ENCODE measurements at places on chromosomes 7 and 10.

- no peak overlapping the region for H3K4me3 ChIP-seq
- H3K27me3 ChIP-seq = no peaks in the 10 kb centered on the region
- H3K4me1 ChIP-seq = peaks cover 1% of the 10 kb centered on the region
- no peak for DNase-seq
- H3K27ac ChIP-seq = no peak overlapping the region
- no peaks in the 10 kb centered on the region for H3K36me3 ChIP-seq
These were observed 70.3 kb downstream of the LANCL2 start for GRCh38 chr7:55435466-55435865.

DNA sequence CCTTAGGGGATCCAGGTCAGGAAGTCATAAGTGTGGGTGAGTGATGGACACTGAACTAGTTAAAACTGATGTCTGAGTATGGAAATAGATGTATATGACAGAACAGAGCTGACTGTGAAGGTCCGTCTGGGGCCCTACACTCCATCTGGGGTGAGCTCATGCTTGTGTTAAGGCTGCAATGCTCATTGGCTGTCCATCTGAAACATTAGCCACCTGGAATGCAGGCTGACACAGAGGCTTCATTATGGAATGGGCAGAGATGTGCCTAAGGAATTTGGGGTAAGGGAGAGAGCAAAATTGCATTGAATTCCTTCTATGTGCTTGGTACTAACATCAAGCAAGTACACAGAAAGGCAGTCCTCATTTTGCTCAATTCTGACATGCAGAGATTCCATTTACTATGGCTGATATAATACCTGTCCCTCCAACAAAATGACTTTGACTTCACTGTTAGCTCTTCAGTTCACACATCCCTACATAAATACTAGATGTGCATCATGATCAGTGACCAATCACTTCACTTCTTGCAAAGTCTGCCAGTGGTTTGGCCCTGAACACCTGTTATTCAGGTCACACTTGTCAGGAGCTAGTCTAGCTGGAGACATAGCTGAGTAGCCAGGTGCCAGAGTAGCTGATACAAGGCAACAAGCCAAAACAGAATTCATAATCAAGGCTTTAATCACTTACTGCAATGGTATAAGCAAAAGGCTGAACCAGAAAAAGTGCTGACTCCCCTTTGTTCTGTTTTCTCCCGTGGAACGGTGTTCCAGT, 128.9 kb upstream of the VWC2 start:
- no peaks in the 10 kb centered on the region for H3K27me3 ChIP-seq
- H3K27ac ChIP-seq = no peak overlapping the region
- no peak for DNase-seq

GRCh38 chr7:21412410-21412851, 15.5 kb upstream of the SP4 start:
- H3K27ac ChIP-seq = peak overlapping the region; percentile 80
- DNase-seq = no peak
- H3K4me1 ChIP-seq = peaks cover 31% of the 10 kb centered on the region
- no peaks in the 10 kb centered on the region for H3K27me3 ChIP-seq
- H3K36me3 ChIP-seq = peaks cover 30% of the 10 kb centered on the region
- peak overlapping the region; percentile 19 for H3K4me3 ChIP-seq

DNA sequence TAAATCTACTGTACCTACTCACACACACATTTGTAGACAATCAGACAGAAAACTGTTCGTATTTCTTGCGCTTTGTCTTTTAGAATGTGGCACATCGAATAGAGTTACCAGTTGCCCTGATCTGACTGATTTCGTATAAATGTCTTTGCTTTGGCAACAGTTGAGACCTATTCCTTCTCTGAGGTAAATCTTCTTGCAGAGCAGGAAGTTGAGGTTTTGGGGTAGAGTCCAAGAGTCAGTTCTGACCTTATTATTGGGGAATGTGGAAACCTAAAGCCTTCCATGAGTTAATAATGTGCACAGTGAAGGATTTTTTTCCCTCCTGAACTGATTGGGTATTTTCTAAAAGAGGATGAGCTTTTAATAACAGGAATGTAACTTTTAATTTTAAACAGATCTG, 135.3 kb downstream of the KIAA1217 start:
- no peak overlapping the region for H3K27ac ChIP-seq
- DNase-seq = no peak

- H3K27me3 ChIP-seq = no peaks in the 10 kb centered on the region
- H3K36me3 ChIP-seq = peaks cover 1% of the 10 kb centered on the region
- H3K4me3 ChIP-seq = no peak overlapping the region
- no peak overlapping the region for H3K27ac ChIP-seq
These were observed 76.1 kb downstream of the ZNF277 start for GRCh38 chr7:112282476-112283188.

- H3K4me3 ChIP-seq = no peak overlapping the region
- no peak overlapping the region for H3K27ac ChIP-seq
- DNase-seq = no peak
- no peaks in the 10 kb centered on the region for H3K36me3 ChIP-seq
- no peaks in the 10 kb centered on the region for H3K4me1 ChIP-seq
- no peaks in the 10 kb centered on the region for H3K27me3 ChIP-seq
These were observed 1226.7 kb upstream of the LRRN3 start for GRCh38 chr7:109864230-109864629.

DNA sequence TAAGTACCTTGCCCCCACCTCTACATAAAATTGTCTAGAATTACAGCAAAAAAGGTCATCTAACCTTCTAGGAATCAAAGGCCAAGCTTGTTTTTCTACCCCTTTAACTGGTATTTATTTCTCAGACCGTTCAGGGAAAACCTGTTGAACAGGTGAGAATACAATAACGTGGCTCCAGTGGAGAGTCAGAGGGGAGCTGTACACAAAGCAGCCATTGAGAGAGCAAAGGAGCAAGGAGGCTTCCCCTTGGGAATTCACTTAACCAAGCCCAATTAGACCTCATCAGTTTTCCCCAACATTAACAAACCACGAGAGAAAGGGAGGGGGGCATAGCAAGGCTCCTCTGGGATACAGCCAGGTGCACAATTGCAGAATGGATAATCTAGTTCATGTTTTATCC, 101.9 kb downstream of the ELMO1 start:
- no peaks in the 10 kb centered on the region for H3K36me3 ChIP-seq
- peaks cover 36% of the 10 kb centered on the region for H3K4me1 ChIP-seq
- H3K27me3 ChIP-seq = no peaks in the 10 kb centered on the region

GRCh38 chr7:147276783-147277370, 1160.3 kb downstream of the CNTNAP2 start:
- no peaks in the 10 kb centered on the region for H3K27me3 ChIP-seq
- no peak overlapping the region for H3K4me3 ChIP-seq
- no peak overlapping the region for H3K27ac ChIP-seq
- H3K4me1 ChIP-seq = no peaks in the 10 kb centered on the region
- no peaks in the 10 kb centered on the region for H3K36me3 ChIP-seq

GRCh38 chr10:12195603-12196506, at the start of the genes CDC123 and NUDT5:
TSS of gene CDC123 (plus strand) at chr10:12196188. CDS start at chr10:12196246, 58 bp downstream.
TSS of gene NUDT5 (minus strand) at chr10:12195891. CDS start at chr10:12186291, 9,600 bp downstream.
- peak within 1 kb of the TSS; percentile 97 for H3K4me3 ChIP-seq
- H3K27ac ChIP-seq = peak within 1 kb of the TSS; percentile 92
- peaks cover 36% of the 10 kb centered on the region for H3K36me3 ChIP-seq
- DNase-seq = peak; percentile 93

DNA sequence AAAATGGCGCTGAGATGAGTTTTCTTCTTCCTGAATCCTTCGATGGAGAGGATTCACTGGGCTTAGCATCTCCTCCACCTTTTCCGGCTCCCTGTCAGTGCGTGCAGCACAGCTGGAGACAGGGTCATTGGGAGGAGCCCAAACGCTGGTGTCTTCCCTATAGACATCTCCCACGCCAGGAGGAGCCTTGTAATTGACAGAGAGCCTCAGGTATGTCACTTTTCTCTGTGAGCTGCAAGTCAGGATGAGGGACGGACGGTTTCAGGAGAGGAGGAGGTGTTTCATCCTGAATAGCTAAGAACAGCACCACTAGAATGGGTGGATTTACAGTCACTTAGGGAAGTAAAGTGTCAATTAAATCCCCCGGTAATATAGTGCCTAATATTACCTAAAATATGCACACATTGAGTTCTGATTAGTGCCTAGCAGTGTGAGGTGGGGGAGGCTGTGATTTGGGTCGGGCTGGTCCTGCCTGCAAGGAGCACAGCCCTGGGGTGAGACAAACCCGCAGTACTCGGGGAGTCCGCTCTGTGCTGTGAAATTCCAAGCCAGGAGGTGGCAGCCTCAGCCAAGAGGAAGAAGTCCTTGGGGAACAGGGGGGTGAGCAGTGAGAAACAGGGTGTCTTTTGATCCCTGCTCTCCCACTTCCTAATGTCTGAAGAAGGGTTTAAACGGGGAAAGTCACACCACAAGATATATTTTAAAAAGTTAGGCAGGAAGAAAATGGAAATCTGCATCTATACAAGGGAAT, 28.2 kb downstream of the IL15RA start:
- peaks cover 5% of the 10 kb centered on the region for H3K4me1 ChIP-seq
- peaks cover 13% of the 10 kb centered on the region for H3K36me3 ChIP-seq
- H3K27me3 ChIP-seq = no peaks in the 10 kb centered on the region
- no peak overlapping the region for H3K27ac ChIP-seq

GRCh38 chr10:690372-691161, 1.1 kb upstream of the DIP2C start:
- H3K27ac ChIP-seq = no peak overlapping the region
- no peaks in the 10 kb centered on the region for H3K36me3 ChIP-seq
- peak overlapping the region; percentile 9 for H3K4me3 ChIP-seq
- H3K27me3 ChIP-seq = peaks cover 48% of the 10 kb centered on the region
- peaks cover 7% of the 10 kb centered on the region for H3K4me1 ChIP-seq

- H3K36me3 ChIP-seq = no peaks in the 10 kb centered on the region
- DNase-seq = no peak
- H3K27ac ChIP-seq = no peak overlapping the region
- no peaks in the 10 kb centered on the region for H3K4me1 ChIP-seq
- H3K27me3 ChIP-seq = no peaks in the 10 kb centered on the region
These were observed 109.6 kb downstream of the KIAA1217 start for GRCh38 chr10:24318517-24318916.

GRCh38 chr10:37095792-37096573, 29.4 kb upstream of the ANKRD30A start:
- no peaks in the 10 kb centered on the region for H3K27me3 ChIP-seq
- H3K36me3 ChIP-seq = no peaks in the 10 kb centered on the region
- H3K27ac ChIP-seq = no peak overlapping the region
- H3K4me1 ChIP-seq = no peaks in the 10 kb centered on the region

- no peak for DNase-seq
- H3K36me3 ChIP-seq = no peaks in the 10 kb centered on the region
- H3K27ac ChIP-seq = no peak overlapping the region
- peaks cover 30% of the 10 kb centered on the region for H3K27me3 ChIP-seq
- H3K4me3 ChIP-seq = no peak overlapping the region
These were observed 59.0 kb upstream of the NPVF start for GRCh38 chr7:25287291-25287690.

GRCh38 chr7:101205901-101206664, 5.2 kb upstream of the MOGAT3 start:
- H3K27me3 ChIP-seq = peaks cover 27% of the 10 kb centered on the region
- H3K4me1 ChIP-seq = no peaks in the 10 kb centered on the region
- H3K27ac ChIP-seq = no peak overlapping the region

DNA sequence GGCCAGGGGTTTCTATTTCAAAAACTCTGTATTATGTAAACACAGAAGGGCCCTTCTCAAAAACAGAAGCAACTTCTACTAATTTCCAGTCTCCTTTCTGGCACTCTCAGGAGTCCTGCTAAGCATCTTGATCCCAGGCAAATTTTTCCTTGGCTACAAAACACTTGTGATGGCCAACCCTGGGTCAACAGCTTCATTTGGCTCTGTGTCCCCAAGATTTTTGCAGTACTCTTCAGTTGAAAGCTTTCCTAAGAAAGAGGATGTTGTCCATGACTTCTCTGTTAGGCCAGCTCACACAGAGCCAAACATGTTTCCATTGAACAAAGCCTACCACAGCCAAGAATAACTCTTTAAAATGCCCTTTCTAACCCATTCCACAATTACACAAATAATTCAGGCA, 99.0 kb upstream of the EGR2 start:
- H3K4me3 ChIP-seq = no peak overlapping the region
- H3K27ac ChIP-seq = no peak overlapping the region
- H3K27me3 ChIP-seq = peaks cover 11% of the 10 kb centered on the region
- no peak for DNase-seq
- H3K4me1 ChIP-seq = peaks cover 7% of the 10 kb centered on the region
- no peaks in the 10 kb centered on the region for H3K36me3 ChIP-seq

- no peaks in the 10 kb centered on the region for H3K36me3 ChIP-seq
- H3K4me1 ChIP-seq = no peaks in the 10 kb centered on the region
- peaks cover 5% of the 10 kb centered on the region for H3K27me3 ChIP-seq
- H3K4me3 ChIP-seq = no peak overlapping the region
These were observed 6.6 kb upstream of the WDFY4 start for GRCh38 chr10:48678041-48678440.

DNA sequence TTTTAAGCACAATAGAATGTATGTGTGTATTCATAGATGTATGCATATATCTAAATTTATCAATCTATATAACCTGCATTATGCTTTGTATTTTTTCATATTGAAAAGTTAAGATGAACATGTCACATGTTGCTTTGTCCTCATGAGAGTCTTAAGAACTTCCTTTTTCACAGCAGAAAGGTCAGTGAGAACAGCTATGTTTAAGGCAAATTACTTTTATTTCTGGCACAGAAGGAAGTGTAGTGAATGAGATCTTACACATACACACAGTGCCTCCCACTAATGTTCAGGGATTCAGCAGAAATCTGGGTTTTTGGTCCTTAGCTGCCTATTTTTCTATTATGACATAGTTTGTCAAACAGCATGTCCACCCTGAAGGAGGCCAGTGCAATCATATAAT, 134.8 kb downstream of the TMEM26 start:
- no peak overlapping the region for H3K4me3 ChIP-seq
- DNase-seq = no peak
- peaks cover 10% of the 10 kb centered on the region for H3K4me1 ChIP-seq
- H3K27ac ChIP-seq = no peak overlapping the region
- peaks cover 4% of the 10 kb centered on the region for H3K27me3 ChIP-seq

GRCh38 chr7:44595934-44596635, 10.3 kb upstream of the OGDH start:
- no peak overlapping the region for H3K27ac ChIP-seq
- DNase-seq = no peak
- peaks cover 5% of the 10 kb centered on the region for H3K27me3 ChIP-seq

DNA sequence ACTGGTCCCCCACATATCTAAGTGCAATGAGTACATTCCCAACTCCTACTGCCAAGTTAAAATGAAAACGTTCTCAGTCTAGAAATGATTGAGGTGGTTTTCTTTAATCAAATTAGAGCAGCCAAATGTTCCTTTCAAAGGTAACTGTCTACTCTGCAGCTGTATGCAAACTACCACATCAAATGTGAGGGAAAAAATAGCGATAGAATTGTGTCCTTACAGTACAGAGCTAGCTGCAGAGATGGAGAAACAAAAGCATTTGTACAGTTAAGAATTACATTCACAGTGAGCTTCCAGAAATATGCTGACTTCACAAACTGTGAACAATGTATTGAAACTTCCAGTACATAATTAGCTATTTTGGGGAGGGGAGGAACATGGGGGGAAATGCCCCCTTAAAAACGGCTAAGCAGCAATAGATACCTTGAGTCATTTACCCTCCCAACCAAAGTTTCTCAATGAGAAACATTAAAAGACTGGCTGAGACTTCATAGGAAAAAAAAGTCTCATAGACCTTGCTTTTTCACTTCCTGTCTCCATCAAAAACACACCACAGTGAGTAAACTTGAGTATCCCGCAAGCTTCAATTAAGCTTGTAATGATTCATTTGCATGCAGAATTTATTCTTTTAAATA, 22.9 kb downstream of the CDK6 start:
- H3K27me3 ChIP-seq = no peaks in the 10 kb centered on the region
- peaks cover 88% of the 10 kb centered on the region for H3K4me1 ChIP-seq
- DNase-seq = no peak
- H3K36me3 ChIP-seq = peaks cover 49% of the 10 kb centered on the region
